ENCODE measurements at places on chromosomes 5 and 9.

DNA sequence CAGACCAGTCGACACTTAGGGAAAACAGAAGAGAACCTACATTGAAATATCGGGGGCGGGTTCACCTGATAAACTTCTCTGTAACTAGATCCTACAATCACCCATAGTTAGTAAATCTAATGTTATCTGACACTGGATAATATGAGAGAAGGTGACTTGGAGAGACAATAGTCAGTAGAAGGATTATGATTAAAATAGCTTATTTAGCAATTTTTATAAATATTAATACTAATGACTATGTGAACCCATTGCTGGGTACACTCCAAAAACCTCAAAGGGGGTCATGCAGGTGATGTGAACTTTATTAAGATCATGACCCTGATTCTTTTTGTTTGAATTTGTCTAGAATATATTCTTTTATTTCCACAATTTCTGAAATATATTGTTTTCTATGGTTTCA lies 164.1 kb upstream of the CCNH start:
- DNase-seq: no peak

GRCh38 chr5:435961-436640 lies 6.9 kb upstream of the EXOC3 start:
- DNase-seq: no peak

DNA sequence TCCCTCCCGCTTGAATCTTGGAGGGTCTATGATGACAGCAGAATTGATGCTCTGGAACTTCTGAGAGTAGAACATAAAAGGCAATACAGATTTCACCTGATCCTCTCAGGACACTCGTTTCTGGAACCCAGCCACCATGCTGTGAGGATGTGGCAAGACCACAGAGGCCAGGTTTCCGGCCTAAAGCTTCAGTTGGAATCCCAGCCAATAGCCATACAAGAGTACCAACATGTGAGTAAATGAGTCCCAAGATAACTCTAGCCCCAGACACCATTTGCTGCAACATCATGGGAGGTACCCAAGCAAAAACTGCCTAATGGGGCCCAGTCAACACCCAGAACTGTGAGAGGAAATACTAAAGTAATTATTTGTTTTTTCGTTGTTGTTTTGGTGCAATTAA lies 65.7 kb upstream of the MARCHF11 start:
- no peak for DNase-seq

DNA sequence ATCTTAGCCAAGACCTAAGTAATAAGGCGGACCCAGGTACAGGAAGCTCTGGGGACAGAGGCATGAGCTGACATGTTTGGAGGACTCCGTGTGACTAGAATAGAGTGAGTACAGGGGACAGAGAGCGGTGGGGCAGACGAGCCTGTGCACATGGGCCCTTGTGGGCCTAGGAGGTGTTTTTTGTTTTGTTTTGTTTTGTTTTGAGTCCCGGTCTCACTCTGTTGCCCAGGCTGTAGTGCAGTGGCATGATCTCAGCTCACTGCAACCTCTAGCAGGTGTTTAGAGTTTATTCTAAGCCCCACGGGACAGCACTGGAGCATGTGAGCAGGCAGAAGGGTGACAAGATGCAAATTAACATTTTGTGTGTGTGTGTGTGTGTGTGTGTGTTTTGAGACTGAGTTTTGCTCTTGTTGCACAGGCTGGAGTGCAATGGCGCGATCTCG lies 3.1 kb upstream of the EEIG1 start:
- no peak for DNase-seq

- no peak for DNase-seq
Measured at GRCh38 chr9:35954942-35955546, 2.9 kb downstream of the OR2S2 start.

DNA sequence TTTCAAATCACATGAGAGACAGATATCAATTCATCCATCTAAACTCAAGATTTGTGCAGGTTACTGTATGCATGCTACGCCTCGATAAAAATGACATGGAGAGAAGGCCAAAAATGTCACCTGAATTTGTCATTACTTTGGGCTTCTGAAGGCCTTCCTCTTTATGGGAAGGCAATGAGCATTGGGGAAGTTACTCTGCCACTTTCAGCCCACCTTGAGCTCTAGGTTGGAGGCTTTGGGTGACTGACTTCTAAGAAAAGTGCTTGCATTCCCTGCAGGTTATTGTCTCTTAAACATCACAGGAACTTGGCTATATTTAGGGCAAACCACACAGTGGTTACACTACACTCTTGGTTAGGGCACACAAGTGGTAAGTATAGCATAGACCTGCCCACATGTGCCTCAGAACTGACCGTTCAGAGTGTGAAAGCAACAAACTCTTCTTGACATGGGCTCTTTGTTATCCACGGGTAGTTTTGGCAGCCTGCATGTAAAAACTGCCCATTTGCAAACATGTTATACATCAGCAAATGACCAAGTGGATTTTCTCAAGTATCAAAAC lies 169.5 kb downstream of the ZNF608 start:
- no peak for DNase-seq

DNA sequence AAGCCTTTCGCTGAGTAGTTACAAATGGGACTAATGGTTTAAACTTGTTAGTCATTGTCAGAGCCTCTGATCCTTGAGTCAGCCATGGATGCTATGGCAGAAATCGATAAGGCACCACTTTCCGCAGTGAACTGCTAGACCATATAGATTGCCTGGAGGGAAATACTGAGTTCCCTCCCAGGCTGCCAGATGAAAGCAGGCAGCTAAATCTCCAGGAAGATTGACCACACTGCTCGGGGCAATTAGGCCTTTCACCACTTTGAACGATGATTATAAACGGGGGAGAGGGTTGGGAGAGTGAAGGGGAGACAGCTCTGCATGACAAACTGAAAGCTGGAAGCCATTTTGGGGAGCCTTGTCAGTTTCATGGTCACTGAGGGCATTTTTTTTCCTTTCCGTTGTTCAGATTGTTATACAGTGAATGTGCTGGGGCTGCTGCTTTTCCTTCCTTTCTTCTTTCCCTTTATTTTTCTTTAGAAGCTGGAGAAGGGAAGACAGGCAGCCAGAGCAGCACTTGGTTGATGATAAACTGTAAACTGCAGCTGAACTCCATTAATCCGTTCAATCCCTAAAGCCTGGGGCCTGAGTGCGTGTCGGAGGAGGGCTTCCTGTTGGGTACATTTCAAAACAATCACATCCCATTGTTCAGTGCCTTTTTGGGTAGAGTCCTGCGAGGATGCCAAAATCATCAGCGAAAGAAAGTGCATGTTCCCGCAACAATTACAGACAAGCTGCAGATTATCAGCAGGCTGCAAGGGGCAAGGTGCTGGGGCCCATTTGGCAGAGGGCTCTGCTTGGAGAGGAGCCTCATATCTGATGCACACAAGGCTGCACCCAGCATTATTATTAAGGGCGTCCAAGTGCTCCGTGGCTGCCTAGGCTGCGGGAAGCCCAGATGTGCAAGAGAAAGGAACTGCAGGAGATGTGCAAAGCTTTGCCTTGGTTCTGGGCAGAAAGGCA lies 308.4 kb downstream of the PSAT1 start:
- DNase-seq: no peak

GRCh38 chr9:135363596-135363995 lies 116.0 kb upstream of the PPP1R26 start:
- no peak for DNase-seq

- no peak for DNase-seq
Measured at GRCh38 chr9:99154356-99154755, 49.4 kb downstream of the TGFBR1 start.

GRCh38 chr9:81629440-81629839 lies 59.9 kb downstream of the TLE1 start:
- no peak for DNase-seq

GRCh38 chr5:34061993-34062392 lies 19.0 kb upstream of the C1QTNF3 start:
- DNase-seq: no peak

DNA sequence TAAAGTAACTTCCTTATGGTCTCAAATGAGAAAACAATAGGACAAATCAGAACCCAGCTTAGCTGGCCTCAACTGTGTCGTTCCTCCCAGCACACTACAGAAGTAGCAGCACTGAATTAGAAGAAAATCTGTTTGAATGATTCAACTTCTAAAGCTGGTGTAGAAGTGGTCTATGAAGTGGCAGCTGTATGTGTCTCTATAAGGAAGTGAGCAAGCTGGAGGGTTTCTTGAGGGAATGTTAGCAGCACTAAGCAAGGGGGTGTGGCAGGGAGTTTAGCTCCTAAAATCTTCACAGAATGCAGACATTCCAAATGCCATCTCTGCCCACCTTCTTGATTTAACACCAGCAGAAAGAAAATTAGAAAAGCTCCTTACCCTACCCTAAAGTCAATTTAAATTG lies 4.1 kb downstream of the KLF9 start:
- no peak for DNase-seq

GRCh38 chr9:31023847-31024246 lies 1360.6 kb upstream of the ACO1 start:
- no peak for DNase-seq

DNA sequence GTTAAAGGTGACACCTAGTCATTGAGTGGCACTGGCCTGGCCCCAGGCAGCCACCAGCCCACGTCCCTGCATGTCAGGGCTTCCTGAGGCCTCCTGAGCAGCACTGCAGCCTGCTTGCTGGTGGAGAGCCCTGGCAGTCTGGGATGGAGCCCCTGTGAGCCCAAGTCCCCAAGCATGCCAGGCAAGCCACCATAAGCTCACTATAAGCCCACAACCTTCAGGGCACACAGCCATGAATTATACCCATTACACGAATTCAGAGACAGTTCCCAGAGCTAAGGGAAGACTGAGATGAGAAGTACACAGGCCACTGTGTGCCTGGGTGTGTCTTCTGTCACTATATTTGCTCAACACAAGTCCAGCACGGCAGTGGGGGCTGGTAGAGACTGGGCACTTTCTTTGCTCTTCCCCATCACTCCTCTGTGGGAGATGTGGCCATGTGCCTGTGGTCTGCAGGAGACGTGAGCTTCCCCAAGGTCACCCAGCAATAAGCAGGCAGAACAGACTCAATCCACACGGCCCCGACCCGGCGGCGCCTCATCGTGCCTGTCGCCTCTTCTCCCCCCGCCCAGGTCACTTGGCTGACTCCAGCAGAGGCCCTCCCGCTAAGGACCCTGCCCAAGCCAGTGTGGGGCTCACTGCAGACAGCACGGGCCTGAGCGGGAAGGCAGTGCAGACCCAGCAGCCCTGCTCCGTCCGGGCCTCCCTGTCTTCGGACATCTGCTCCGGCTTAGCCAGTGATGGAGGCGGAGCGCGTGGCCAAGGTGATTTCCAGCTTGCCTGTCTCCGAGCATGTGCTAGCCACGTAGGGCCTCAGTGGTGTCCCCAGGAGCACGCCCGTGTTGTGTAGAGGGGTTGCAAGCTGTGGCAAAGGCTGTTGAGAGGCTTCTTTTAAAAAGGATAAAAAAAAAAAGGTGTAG lies 114.8 kb downstream of the WNK2 start:
- DNase-seq: no peak

Measured in GOT3 (cell line).